ENCODE measurements at places on chromosomes 7 and 10.

DNA sequence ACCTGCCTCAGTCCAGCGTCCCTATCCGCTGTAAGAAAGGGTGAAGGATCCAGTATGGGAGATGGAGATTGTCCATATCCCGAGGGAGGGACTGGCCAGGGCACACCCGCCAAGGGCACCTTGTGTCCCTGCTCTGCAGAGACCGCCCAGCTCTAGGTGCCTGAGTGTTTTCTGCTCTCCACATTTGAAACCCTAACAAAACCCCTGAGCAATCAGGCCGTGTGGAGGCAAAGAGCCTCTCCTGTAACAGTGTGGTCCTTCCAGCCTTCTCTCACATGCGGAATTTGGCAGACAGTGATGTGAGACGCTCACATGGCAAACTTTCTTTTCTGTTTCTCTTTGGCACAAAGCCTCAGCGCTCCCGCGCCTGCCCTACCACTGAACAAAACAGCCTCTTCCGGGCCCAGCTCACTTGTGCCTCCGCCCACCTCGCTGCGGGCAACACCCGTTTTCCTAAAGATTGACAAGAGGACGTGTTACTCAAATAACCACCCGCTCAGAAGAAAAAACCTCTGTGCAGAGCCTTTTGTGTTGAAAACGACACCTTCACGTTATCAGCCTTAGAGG lies 514.8 kb downstream of the DNAJB6 start:
- peak; percentile 61 for DNase-seq

GRCh38 chr10:111035542-111035941 lies 41.3 kb upstream of the ADRA2A start:
- DNase-seq, result no peak

- peak; percentile 38 for DNase-seq
These were observed 2.7 kb upstream of the PDGFA start for GRCh38 chr7:522071-522950.

GRCh38 chr7:118330388-118330787 lies 105.9 kb downstream of the ANKRD7 start:
- no peak for DNase-seq

- DNase-seq, result no peak
These were observed 176.0 kb upstream of the TNRC18 start for GRCh38 chr7:5599543-5600200.

DNA sequence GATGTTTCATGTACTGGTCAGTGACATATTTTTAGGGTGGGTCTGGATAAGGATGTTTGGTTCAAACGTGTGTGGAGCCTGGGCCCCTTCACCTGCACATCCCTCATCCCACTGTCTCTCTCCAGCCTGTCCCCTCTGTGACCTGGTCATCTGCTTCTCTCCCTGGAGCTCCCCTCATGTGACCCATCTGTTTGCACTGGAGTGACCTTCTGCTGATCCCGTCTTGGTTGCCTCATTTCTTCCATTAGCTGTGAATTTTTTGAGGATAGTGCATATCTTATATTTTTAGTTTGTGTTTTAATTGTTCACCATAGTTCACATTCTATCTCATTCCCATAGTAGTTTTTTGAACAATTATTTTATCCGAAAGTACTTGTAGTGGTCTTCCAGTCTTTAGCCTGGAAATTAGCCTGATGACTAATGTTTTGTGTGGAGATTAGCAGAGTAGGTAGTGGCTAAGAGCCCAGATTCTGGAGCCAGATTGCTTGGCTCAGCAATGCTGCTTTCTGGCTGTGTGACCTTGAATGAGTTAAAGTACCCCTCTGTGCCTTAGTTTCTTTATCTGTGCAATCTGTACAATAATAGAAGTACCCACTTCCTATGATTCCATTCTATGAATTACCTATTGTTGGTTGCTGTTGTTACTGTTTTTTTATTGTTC lies 224.5 kb downstream of the LRMDA start:
- no peak for DNase-seq

DNA sequence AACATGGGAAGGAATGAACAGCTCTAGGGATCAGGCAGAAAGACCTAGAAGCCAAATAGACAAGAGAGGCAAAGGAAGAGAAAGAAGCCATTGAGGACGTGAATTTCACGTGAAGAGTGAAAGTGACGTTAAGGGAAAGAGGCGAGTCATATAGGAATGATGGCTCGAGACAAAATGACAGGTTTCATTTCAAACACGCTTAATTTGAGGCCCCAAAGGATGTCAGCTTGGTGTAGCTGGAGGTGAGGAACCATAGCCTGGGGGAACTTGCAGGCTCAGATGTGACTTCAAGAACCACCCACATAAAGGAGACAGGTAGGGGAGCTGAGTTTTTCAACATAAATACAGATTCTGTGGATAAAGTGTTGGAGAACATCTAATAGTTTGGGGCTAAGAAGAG lies 84.3 kb upstream of the ATP6V0A4 start:
- DNase-seq, result no peak
